ENCODE measurements at places on chromosomes 1 and 21.

GRCh38 chr21:44568667-44569556 is 4.6 kb upstream of the KRTAP10-4 start:
- DNase-seq = no peak

GRCh38 chr21:44363278-44363677 is 9.9 kb downstream of the TRPM2 start:
- DNase-seq = no peak

DNA sequence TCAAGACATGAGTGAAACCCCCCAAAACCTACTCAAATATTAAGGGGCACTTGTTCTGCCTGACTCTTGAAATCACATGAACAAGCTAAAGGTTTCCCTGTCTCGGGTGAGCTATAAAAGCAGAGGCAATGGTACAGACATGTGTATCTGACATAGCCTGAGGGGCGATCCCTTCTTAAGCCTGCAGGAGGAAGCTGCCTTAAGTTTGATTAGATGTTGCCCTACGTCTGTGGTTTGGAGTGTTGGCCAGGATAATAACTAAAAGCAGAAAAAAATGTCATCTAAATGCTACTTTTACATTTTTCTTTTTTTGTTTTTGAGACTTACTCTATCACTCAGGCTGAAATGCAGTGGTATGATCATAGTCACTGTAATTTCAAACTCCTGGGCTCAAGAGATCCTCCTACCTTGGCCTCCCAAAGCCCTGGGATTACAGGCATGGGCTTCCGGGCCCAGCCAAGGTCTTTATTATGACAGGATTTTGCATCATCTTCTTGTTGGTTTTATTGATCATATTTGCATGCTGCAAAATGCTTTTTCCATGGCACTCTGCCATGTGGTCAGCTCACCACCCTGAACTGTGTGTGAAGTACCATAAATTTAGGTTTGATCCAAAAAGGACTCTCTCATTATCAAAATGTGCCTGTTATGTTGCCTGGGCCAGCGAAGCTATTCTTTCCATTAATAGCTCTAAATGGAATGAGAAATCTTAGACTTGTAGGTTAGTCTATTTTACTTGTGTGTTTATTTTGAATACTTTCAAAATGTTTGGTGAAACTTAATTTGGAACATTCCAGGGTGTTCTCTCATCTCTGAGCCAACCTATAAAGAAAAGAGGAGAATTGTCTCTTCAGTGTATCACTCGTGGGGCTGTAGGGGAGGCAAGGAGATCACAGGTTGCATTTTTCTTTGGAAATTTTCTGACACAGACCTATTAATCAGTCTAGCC is 15.0 kb upstream of the HMGN1 start:
- no peak for DNase-seq

- DNase-seq = no peak
Observed at GRCh38 chr1:155051342-155051776, 243 bp downstream of the ADAM15 start.

GRCh38 chr21:39385299-39386145 is 36.6 kb upstream of the HMGN1 start:
- peak; percentile 46 for DNase-seq

DNA sequence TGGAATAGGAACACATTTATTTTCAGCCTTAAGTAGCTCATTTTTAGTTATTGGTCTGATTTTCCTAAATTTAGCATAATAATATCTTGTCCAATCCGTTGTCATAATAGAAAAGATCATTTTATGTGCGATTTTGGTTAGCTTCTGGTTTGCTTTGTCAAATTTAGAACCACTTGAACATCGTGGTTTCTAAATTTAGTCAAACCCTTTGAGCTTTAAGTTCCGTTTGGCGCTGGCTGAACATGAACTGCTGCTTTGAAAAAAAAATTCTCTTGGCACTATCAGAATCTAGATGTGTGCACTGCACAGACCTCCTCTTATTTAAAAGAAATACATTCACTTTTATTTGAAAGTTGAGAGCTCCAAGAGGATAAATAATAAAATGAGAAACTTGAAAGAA is 370.6 kb downstream of the PTPRC start:
- no peak for DNase-seq

GRCh38 chr1:88935522-88936222 is 44.3 kb upstream of the GTF2B start:
- peak; percentile 40 for DNase-seq

DNA sequence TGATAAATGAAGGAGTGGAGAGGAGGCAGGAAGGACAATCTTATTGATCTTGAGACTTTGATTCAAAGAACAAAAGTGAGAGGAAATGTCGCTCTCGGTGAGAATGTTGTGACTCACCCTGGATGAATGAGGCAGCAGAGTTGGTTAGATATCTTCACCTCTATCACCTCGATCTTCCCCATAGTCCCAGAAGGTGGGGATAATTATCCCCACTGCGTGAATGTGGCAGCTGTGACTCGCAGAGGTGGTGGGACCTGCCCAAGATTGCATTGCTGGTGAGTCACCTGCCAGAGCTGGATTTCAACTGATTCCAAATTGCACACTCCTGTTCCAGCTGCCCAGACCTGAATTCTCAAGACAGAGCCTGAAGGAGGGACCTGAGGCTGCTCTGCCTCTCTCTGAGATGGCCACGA is 105.0 kb downstream of the MATN1 start:
- DNase-seq = no peak

- DNase-seq = no peak
Observed at GRCh38 chr1:64530969-64531692, 61.2 kb downstream of the CACHD1 start.

- DNase-seq = no peak
Observed at GRCh38 chr1:153538315-153538821, 2.4 kb downstream of the S100A5 start.

- peak; percentile 28 for DNase-seq
Observed at GRCh38 chr1:200628223-200628881, 7.8 kb upstream of the KIF14 start.

DNA sequence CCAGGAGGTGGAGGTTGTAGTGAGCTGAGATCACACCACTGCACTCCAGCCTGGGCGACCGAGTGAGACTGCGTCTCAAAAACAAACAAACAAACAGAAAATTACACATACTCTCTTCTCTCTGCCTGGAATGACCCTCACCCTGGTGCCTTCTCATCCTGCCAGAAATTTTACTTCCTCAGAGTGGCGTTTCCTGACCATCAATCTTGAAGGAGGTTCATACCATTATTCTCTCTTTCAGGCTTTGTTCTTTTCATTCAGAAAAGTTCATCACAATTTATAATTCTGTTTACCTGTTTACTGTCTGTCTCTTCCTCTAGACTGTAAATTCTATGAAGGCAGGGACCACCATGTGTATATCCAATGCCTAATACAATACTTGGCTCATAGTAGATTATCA is 79.3 kb downstream of the RPS6KA1 start:
- DNase-seq = no peak

- no peak for DNase-seq
Observed at GRCh38 chr1:93591676-93592550, 89.7 kb downstream of the BCAR3 start.

GRCh38 chr1:212124690-212125582 is 89.4 kb downstream of the DTL start:
- no peak for DNase-seq

DNA sequence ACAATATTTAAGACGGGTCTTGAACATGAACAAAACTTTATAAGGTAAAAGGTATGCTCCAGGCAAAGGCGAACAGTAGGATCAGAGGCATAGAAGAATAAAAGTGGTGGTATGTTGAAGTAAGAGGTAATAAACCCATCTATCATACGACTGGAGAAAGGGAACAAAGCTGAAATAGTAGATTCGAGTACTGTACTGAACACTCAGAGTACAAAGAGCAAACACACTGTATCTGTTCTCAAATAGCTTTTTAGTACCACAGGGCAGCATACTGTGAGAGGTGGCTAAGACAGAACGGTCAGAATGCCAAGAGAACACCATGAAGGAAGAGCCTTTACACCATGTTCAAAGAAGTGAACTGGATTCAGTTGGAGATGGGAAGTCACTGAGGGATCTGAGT is 83.2 kb downstream of the EPS15 start:
- no peak for DNase-seq

DNA sequence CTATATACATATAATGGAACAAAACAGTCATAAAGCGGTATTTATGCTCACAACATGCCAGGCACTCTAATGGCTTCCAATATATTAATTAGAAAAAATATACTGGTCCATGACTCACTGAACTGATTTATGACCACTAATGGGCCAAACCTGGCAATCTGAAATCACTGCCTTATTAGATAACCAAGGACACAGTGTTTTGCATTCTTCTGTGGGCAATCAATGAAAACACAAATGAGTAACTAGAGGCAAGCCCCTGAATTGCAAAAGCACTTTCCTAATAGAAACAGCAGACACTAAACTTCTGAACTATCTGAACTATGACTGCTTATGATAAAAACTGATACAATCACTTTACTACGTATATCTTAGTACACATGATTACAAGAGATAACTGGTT is 3.5 kb downstream of the GCLM start:
- no peak for DNase-seq

GRCh38 chr1:30757352-30758120 is at the start of gene LAPTM5:
TSS of gene LAPTM5 (minus strand) at chr1:30757774. CDS start at chr1:30757745, 29 bp downstream.
- no peak for DNase-seq

GRCh38 chr1:179229214-179230140 is at the start of gene ABL2:
TSS of gene ABL2 (minus strand) at chr1:179229677. CDS start at chr1:179229397, 280 bp downstream.
- peak; percentile 51 for DNase-seq

DNA sequence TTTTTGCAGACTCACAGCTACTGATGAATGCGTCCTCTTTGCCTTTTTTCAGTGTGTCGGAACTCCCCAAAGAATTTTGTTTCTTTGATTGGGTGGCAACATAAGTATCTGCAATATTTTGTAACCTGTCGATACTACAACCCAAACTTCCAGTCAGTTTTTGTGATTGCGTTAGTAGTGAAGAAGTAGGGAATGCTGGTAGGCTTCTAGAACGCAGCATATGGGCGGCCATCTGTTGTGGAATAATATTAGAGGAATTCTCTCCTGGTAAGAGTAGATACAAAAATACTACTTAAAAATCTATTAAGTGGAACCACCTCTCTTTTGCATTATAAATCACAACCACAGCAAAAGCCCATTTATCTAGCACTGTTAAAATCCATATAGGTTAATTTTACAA is 107.4 kb downstream of the LYST start:
- no peak for DNase-seq

Measured in CD4-positive, alpha-beta T cell treated with Interleukin-15 for 4 hours (primary cell).